ENCODE measurements at places on chromosomes 6 and 20.

GRCh38 chr6:24927985-24928745 lies 7.6 kb downstream of the RIPOR2 start:
- DNase-seq: no peak

- DNase-seq: no peak
These were observed 103.3 kb downstream of the TNFAIP3 start for GRCh38 chr6:137970368-137970767.

- no peak for DNase-seq
These were observed 87.8 kb downstream of the CTNNBL1 start for GRCh38 chr20:37781626-37782025.

- no peak for DNase-seq
These were observed 450.2 kb downstream of the CDC5L start for GRCh38 chr6:44837741-44838140.

- DNase-seq: no peak
These were observed 97.7 kb downstream of the GRM4 start for GRCh38 chr6:34047913-34048867.

- no peak for DNase-seq
These were observed 3.0 kb upstream of the DLGAP4 start for GRCh38 chr20:36303020-36303595.

DNA sequence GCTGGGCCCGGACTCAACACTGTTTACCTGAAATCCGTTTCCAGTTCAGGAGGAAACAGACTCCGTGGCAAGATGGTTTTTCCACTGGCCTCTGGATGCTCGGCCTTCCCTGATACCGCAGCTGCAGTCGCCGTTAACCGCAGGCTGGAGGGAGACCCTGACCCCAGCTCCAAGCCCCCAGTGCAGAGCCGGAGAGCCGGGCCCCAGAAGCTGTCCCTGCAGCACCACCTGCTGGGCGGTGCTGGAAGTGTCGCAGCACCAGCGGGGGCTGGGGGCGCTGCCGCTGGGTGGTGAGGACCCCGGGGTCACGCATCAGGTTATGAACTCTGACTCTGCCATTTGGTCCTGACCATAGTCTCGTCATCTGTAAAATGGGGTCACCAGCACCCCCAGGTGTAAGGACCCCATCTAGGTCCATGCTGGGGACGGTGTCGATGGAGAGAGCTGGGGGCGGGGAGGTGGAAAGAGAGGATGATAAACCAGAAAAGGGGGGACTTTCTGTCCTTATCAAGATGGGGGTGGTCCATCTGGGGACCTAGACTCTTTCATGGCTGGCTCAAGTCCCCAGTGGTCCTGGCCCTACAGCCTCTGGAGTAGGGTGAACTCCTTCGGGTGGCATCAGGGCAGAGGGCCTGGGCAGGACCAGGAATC lies 20.8 kb upstream of the CHRNA4 start:
- DNase-seq: no peak

DNA sequence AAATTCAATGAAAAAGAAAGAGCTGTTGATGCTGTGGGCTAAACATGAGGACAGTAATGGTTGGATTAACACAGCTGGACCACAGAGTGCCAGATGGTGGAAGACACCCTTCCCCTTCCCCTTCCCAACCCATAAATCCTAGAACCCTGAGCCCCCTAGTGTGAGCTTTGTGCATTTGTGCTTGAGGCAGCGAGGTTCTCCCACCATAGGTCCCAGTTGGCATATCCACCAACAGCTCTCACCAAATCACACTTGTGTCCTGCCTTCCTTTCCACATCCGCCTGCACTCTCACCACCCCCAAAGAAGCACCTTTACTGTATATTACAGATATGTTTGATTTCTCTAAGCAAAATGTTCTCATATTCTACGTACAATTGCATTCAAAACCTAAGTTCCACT lies 32.8 kb upstream of the HBS1L start:
- no peak for DNase-seq

DNA sequence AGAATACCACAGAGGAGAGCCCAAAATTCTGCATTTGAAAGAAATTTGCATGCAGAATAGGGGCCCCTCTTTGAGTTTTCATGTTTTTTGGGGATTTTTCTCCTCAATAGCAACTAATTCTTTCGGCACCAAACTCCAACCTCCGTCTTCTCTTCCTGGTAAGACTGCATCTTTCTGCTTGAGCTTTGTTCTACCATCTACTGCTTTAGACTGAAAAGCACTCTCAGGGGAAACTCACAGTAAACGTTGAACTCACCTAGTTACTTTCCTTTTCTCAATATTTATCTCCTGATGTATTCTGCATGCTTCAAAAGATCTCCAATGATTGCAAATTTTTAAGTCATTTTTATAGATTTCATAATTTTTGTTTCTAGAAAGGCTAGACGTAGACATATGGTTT lies 36.9 kb upstream of the HLA-DQB1 start:
- no peak for DNase-seq

DNA sequence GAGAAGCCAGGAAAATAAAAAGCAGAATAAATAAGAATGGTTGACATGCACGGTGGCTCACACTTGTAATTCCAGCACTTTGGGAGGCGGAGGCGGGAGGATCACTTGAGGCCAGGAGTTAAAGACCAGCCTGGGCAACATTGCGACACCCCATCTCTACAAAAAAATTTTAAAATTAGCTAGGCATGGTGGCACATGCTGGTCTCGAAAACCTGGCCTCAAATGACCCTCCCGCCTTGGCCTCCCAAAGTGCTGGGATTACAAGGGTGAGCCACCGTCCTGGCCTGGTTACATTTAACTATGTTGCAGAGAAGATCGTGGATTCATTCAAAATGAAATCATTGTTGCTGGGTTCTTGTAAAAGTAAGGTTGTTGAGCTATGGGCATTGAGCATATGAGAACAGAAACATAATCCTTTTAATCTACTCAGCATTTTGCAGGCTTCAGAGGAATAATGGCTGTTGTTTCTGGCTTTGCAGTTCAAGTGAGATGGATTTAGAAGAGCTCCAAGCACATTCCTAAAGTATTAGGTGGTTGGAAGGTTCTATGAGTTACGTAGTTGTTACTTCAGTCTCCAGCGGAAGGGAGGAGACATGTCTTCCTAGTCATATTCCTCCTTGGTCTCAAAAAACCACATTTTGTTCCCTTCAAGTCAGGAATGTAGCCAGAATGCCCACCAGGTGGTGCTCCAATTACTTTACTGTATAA lies 45.6 kb upstream of the RAB23 start:
- peak; percentile 75 for DNase-seq

GRCh38 chr6:160418370-160418769 lies 70.2 kb downstream of the SLC22A3 start:
- DNase-seq: no peak

DNA sequence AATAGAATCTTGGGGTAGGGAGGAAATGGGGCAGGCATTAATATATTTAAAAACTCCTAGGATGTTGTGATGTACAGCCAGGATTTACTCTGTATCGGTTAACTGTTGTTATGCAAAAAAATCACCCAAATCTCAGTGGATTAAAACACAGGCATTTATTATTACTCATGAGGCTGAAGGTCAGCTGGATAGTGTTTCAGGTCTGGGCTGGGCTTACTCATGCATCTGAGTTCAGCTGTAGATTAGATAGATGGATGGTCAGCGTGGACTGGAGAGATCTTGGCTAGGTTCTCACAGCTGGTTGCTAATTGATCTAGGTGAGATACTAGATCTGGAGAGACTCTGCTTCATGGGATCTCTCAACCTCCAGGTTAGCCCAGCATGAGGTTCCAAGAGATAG lies 131.4 kb downstream of the BTBD3 start:
- DNase-seq: no peak

- DNase-seq: no peak
These were observed 15.0 kb downstream of the WRNIP1 start for GRCh38 chr6:2780102-2780737.

- DNase-seq: no peak
These were observed 27.9 kb downstream of the FAM83B start for GRCh38 chr6:54874349-54875048.

DNA sequence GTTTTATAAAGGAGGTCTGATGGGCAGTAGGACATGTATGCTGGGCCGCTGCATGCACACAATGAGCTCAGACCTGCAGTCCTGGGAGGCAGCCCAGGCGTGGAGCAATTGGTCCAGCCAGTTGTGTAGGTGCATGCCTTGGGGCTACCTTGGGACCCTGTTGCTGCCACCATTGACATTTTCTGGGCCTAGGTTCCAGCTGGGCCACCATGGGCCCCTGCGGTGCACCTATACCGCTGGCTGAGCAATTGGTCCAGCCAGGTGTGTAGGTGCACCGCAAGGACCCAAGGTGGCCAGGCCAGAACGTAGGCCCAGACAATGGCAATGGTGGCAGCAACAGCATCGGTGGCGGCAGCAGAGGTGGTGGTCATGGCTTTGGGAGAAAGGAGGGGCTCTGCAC lies 143.9 kb downstream of the PXDC1 start:
- DNase-seq: no peak

GRCh38 chr20:2834401-2835110 lies 5.9 kb downstream of the PCED1A start:
- DNase-seq: no peak

GRCh38 chr6:142474531-142475289 lies 172.9 kb downstream of the ADGRG6 start:
- DNase-seq: no peak

DNA sequence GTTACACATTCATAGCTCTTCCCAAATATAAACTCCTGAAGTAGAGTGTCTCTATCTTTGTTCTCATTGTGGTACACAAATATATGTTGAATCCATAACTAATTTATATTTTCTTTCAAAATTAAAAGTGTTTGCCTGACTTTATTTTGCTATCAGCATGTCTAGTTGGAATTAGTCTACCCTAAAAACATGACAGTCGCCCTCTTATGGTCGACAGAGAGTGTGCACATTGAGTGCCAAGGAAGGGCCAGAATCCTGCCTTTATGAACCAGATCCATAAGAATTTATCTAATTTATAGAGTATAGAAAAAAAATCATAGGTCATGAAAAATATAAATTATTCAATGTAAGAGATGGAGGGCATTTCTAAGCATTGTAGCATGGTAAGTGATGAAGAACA lies 12.3 kb upstream of the DEFB112 start:
- no peak for DNase-seq

DNA sequence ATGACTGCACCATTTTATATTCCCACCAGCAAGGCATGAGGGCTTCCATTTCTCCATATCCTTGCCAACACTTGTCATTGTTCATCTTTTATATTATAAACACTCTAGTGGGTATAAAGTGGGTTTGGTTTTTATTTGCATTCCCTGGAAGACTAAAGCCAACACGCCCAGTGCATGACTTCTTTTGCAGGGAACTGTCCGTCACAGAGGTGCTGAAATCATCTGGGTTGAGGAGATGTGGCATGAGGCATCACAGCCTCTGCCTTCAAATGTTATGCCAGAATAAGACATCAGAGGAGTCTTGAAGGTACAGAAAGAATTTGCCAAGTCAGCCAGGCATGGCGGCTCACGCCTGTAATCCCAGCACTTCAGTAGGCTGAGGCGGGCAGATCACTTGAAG lies 29.9 kb upstream of the FAM210B start:
- no peak for DNase-seq

DNA sequence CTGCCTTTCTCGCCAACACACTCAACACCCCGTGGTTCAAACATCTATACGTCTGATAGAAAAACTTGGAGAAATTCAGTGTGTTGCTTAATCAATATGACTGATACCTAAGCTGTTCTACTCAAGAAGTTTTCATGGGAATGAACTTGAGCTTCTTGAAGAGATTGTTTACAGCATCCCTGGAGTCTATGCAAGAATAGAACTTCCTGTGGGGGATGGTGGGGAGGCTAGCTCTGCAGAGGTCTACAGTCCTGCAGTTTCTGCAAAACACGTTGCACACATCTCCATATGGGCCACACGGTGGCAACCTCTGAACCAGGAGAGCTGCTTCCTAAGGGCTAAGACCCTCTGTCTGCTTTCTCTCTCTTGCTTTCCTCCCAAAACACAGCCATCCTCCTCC lies 32.7 kb upstream of the FANCE start:
- DNase-seq: no peak

DNA sequence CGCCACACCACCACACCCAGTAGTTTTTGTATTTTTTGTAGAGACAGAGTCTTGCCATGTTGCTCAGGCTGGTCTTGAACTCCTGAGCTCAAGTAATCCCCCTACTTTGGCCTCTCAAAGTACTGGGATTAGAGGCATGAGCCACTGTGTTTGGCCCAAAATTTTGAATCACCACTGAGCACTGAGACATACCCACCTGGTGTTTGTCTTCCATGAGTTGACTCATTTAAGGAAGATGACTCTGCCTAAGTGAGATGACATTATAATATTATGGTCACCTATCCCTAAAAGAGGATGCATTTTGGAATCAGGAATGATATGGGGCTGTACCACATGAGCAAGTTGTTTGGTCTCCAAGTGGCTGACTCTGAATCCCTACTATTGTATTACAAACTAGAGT lies 54.6 kb upstream of the RNF217 start:
- no peak for DNase-seq

- no peak for DNase-seq
These were observed 113.1 kb upstream of the ZNF217 start for GRCh38 chr20:53706466-53707370.

DNA sequence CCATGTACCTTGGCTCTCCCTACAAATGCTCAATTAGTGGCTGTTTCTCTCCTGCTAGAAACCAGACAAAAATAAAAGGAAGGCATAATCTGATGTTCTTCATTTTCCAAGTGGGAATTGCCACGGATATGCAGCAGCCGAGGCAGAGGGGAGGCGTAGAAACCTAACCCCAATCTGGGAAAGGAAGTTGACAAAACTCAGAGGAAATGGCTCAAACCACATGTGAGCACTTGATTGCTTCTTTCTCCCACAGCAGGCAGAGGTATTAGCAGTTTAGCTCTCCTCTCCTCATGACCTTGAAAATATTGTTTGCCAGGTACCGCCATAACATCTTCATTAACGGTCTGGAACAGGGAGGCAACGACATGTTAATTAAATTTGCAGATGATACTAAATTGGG lies 3.8 kb upstream of the MLN start:
- DNase-seq: no peak

- no peak for DNase-seq
These were observed 31.4 kb downstream of the LINC00237 start for GRCh38 chr20:21074605-21075336.

DNA sequence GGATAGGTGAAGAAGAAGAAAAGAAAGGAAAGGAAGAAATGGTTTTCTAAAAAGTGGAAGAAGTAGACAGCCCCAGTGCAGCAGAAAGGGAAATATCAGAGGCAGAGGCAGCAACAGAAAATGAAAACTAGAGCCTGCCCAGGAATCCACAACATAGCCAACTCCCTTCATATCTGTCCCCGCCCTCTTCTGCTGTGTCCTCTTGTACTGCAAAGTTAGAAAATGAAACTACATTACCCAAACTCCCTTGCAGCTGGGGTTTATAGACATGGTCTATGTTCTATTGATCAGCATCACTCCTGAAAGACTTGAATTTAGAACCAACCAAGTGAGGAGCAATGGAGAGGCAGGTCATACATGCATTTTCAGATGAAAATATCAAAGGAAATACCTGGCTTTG lies 200.5 kb upstream of the PHACTR1 start:
- no peak for DNase-seq

DNA sequence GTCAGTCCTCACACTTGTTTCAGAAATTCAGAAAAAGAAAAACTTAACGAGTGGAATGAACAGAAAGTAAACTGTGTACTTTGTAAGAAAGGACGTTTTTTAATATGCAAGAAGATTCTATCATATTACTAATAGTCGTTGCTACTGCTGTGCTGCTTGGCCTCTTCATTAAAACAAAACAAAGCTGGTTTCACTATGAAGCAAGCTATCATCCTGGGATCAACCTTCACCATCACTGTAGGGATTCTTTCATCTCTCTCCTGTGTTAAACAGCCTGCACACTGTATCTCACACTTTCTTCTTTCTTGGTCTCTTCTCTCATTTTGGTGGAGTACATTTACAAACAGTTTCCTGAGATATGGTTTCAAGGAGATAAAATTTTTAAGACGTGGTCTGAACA lies 284.2 kb downstream of the BTBD9 start:
- no peak for DNase-seq

All from T1000 (cell line).